ENCODE measurements at places on chromosomes 3 and 15. TPM values are rescaled to one million over a fixed set of nuclear protein-coding genes. Genes with fewer than 3 reads are reported as not detected.

The SLC25A26 gene
- total RNA-seq: 15.5 TPM

The ZNF385D gene
- not detected for total RNA-seq

The ADIPOQ gene
- total RNA-seq: not detected

The TMOD3 gene
- total RNA-seq: 64.3 TPM

DNA sequence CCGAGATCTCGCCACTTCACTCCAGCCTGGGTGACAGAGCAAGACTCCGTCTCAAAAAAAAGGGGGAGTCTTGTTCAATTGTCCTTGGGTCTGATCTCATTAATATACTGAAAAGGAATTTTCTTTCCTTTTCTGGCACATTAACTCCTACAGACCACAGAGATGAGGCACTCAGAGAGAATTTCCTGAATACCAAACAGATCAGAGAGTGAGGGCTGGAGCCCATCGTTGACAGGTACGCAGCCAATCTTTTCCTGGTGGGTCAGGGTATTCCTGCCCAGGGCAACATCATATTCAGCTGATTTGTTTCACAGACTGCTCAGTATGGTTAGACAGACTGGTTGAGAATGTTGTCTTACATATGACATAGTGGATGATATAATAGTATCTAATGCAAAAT, 82.8 kb upstream of the TNFSF10 start:
- no peak for DNase-seq

DNA sequence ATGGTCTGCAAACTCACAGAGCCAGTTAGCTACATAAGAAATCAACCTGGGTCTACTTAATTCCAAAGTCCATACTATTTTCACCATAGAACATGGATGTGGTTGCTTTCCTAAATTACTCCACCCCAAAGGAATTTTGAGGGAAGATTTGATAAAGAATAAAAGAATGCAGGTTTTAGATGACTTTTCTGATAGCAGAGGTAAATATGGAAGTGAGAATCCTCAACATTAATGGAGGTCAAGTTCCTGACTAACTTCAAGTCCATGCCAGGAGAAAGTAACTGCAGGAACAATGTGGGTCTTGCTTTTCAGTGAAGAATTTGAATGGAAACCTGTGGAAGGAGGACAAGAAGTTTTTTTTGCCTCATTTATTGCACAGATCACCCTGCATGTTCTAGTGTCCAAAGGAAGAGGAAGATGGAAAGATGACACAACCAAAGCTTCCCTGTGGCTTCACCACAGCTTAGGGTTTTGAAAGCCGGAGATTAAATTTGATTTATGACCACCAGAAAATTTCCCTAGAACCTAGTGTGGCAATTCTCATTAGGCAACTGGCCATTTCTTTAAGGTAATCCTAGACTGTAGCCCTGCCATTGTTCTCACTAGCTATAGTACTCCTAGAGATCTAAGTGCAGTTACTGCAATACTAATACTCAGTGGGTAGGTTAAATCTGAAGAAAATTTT, 429.7 kb downstream of the RAP2B start:
- DNase-seq: no peak

DNA sequence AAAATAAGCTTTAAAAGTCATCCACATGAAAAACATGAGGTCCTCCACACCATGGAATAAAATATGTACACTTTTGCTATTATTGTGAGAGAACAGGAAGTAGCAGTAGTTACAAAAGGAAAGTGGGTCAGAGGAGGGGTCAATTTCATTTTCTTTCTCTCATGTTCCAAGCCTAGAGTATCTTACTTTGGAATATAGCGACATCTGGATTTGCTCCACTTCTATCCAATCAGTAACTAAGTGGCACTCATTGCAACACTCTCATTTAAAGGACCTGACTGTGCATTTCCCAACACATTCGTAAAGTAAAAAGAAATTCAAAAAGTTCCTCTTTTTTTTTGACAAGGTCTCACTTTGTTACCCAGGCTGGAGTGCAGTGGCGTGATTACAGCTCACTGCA, 637.3 kb downstream of the TUSC7 start:
- no peak for DNase-seq

- no peak for DNase-seq
Measured at GRCh38 chr3:44120721-44121582, 120.7 kb upstream of the TOPAZ1 start.

DNA sequence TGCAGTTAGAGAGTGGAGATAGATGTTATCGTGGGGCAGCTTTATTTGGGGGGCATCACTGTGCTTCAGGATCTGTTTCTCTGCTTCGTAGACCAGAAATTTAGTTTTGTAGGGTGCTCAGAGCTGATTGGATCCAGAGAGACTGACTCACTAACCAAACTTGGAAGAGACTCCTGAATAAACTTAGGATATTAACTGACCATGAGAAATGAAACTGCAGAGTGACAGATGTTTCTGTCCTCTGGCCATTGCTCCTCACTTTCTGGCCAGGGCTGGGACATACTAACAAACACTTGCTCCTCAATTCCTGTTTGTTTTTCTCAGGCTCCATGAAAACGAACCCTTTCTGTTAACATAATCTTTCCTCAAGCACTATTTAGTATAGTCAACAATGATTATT, 4.3 kb downstream of the ZNF592 start:
- no peak for DNase-seq

DNA sequence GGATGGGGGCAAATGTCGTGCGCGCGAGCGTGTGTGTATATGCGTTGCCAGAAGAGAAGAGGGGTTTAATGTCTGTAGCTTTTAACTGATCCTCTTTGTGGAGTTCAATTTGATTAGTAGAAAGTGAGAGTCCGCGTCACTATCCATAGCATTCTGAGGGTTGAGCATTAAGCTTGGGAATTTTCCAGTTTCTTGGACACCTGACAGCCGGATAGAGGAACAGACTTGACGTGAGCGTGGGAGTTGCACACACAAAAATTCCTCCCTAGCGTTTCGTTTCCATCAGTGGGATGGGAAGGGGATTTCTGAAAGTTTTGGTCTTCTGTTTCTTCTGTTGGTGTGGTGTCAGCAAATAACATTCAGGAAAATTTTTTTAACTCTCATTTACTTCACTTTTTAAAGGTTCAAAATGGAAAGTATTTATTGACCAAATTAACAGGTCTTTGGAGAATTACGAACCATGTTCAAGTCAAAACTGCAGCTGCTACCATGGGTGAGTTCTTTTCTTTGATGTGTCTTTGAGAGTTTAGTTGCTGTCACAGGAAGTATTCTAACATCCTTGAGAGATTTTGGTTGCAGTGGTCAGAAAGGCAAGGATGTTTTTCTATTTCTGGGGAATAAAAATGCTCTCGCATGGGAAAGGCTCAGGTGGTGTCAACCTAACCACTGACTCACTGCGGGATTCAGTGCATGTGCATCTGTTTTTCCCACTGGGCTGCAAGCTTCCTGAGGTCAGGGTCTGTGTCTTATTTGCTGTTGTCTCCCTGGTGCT, 841 bp downstream of the POGLUT1 start:
- DNase-seq: no peak

DNA sequence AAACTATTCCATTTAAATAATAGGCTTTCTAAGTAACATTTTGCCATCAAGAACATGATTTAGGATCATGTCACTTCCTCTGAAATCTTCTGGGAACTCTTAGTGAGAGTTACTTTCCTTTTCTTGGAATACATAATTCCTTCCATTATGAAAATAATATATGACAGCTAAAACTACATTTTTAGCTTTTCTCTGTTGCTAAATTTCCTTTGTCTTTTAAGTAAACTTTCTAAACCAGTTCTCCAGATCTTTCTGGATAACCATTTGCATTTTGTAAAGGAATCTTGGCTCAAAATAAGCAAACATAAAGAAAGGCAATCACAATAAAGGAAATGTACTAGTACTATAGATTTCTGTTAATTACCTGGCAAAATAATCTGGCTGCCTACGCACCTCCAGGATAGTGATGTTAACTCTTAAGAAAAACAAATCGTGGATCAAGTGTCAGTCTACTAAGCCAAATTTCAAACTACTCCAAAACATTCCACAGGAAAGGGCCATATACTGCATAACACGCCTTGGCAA, 165.7 kb downstream of the ZNF385D start:
- no peak for DNase-seq

DNA sequence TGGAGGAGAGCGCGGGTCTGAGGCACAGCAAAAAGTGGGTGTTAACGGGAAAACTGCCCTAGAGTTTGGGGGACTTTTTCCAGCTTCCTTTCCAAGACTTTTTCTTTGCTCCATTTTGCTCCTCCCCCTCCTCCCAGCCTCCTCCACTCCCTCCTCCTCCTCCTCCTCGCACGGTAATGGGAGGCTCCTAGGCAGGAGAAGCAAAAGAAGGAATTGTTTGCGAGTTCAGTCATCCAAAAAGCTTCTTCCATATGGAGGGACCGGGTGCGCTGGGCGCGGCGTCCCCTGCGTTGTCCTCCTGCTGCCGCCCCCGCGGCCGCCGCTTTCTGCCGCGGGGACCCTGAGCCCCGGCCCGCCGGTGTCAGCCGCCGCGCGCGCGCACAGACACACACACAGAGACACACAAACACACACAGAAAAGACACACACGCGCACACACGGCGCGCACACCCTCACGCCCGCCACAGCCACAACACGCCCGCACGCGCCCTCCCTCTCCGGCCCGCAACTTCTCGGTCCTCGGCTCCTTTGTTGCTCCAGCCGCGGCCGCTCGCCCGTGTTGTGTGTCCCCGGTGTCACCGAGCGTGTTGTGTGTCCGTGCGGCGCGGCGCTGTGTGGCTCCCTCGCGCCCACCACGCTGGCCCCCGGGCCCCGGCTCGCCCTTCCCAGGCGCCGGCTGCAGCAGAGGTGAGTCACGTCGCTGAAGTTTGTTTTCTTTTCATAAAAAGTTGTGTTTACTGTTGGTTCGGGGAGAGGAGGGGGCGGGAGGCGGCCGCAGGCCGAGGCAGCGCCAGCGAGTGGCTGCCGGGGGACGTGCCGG, at the start of gene BOC:
Gene BOC (plus strand): TSS at position 228 of the 820 bp plus-strand sequence. CDS start 38,246 bp downstream, outside the sequence.
- DNase-seq: no peak

GRCh38 chr3:45599424-45599886, 4.9 kb downstream of the LIMD1 start:
- no peak for DNase-seq

GRCh38 chr3:72515281-72515680, 333.0 kb downstream of the SHQ1 start:
- no peak for DNase-seq

GRCh38 chr3:58371754-58372153, 39.1 kb downstream of the PXK start:
- no peak for DNase-seq

DNA sequence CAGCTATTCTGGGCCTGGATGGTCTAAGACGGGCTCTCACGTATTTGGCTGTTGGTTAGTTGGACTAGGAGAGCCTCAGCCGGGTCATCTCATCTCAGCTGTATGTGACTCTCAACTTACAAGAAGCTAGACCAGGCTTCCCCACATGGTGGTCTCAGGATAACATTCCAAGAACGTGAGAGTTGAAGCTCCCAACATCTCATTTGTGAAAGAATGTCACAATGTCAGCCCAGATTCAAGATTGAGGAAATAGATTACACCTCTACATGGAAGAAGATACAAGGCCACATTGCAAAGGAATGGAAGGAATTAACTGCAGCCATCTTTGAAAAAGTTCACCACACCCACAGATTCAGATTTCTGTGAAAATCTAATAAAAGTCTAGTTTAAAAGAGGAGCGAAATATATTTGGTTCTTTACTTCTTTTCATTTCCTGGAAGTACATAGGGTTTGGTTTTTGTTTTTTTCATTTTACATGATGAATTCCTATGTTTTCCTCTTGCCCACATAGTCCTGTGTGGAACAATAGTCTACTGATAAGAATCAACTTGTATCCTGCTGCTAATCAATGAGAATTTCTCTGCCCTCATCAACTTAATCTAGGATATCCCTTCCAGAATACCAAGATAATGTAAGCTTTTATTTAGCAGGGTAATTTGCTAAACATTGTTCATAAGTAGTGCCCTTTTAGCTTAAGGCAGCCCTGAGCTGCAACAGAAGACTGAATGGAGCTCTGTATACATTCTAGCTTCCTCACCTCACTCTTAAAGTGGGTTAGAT, 116.5 kb downstream of the CMSS1 start:
- DNase-seq: no peak
